T-helper 1 cell (primary cell): ENCODE measurements at places on chromosomes 7 and 10.

GRCh38 chr10:79159141-79159651 lies 90.4 kb downstream of the ZMIZ1 start:
- no peak for DNase-seq

- DNase-seq: no peak
Observed at GRCh38 chr7:12529971-12530710, 40.4 kb upstream of the SCIN start.

DNA sequence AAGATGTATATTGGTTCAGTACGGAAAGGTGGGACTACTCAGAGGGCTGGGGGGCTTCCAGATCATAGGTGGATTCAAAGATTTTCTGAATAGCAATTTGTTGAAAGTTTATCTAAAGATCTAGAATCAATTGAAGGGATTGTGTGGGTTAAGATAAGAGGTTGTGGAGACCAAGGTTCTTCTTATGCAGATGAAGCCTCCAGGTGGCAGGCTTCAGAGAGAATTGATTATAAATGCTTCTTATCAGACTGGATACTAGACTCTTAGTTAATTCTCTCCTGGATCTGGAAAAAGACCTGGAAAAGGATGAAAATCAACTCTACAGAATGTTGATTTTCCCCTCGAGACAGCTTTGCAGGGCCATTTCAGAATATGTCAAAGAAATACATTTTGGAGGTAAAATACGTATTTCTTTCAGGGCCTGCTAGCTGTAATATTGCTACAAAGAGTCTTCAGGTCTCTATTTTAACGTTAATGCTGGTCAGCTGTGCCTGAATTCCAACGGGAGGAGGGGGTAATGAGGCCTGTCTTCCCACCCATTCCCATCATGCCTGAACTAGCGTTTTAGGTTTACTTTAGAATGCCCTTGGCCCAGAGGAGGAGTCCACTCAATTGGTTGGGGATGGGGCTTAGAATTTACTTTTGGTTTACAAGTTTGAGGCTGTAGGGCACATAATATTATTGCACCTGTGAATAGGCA lies 12.8 kb upstream of the GPR15LG start:
- no peak for DNase-seq

DNA sequence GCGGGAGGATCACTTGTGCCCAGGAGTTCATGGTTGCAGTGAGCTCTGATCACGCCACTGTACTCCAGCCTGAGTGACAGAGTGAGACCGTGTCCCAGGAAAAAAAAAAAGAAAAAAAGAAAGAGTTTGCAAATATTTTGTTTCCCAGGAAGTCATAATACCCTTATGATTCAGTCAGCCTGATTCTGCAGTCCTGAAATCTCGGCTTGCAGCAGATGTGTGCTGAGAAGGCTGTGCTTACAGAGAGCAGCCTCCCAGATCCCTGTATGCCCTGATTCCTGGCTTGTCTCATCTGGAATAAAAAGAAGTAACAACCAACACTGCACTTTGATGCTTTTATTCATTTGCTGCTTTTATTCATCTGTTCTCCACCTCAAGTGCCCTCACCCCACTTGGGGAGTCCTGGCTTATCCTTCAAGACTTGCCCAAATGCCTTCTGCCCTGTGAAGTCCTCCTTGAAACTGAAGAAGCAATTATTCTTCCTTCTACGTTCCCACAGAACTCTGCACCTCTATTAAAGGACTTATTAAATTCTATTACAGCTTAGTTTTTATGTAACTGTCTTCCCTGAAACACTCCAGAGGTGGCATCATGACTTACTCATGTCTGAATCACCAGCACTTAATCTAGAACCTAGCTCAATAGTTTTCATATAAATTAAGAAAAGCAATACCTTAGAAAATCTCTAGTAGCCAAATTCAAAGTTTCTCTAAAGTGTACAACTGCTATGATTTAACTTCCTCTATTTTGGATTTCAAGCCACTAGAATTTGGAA lies 27.7 kb upstream of the BPGM start:
- no peak for DNase-seq

DNA sequence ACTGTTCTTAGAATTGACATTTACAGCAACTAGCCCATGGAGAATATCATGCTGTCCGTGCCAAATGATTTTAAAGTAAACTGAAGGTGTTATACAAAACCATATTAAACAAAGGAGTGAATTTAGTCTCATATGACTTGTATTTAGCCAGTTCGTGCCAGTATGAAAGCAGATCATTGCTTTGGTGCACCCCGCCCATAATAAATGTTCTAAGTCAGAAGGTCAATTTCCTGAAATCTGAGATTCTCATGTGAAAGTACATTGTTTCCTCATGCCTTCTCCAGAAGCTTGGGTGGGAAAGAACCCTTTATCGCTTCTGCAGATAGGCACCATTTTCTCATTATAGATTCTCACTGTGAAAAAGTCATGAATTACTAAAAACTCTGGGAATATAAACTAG lies 106.4 kb downstream of the CAMK1D start:
- no peak for DNase-seq

DNA sequence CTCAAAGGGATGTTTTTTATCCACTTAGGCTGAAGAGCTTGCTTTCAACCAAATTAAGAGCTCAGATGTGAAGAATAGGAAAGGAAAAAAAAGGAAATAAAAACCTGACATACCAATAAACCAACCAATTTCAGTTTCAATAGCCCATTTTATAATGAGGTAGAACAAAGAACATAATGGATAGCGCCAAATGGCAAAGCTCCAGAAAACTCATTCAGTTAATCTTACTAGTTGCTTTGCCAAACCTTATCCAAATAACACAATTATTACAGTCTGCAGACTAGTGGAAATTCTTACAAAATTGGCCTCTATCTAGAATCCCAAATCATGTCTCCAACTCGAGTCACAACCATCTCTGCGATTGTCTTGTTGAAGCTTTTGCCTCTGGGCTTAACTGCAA lies 337.0 kb downstream of the CRPPA start:
- DNase-seq: no peak

DNA sequence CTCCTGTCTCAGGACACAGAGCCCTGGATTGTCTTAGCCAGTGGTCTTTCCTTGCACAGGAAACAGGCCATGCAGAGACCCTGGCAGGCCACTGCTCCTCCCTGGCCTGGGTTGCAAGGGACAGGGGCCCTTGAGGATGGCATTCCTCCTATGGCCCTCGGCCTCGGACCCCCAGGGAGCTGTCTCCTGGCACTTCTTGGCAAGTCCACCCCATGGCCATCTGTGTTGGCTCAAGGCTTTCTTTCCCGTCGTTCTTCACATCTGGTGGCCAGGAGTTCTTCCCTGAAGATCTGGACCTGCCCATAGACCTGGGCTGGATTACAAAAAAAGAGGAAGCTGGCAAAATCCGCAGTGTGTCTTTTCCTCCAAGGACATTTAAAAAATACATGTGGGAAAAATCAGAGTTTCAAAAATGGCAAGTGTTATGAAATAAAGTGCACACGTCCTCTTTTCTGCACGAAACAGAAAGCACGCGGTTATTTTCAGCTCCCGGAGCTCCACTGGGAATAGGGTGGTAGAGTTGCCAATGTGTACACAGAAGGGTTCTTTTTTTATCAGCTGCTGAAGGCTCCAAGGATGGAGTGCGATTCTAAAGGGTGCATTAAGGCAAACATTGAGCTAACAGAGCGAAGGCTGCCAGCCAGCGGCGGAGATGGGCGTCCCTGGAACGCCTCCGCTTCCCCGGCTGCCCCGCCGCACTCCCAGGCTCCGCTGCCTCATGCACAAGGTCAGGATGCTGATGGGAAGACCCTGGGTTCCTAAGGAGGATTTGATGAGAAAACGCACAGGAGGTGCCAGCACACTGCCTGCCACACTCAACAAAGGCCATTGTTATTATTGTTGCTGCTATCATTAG lies 62.8 kb upstream of the FAM20C start:
- DNase-seq: no peak
